ENCODE measurements at places on chromosomes 4 and X.

GRCh38 chr4:150794706-150795105 is 212.8 kb downstream of the MAB21L2 start:
- no peak for DNase-seq

DNA sequence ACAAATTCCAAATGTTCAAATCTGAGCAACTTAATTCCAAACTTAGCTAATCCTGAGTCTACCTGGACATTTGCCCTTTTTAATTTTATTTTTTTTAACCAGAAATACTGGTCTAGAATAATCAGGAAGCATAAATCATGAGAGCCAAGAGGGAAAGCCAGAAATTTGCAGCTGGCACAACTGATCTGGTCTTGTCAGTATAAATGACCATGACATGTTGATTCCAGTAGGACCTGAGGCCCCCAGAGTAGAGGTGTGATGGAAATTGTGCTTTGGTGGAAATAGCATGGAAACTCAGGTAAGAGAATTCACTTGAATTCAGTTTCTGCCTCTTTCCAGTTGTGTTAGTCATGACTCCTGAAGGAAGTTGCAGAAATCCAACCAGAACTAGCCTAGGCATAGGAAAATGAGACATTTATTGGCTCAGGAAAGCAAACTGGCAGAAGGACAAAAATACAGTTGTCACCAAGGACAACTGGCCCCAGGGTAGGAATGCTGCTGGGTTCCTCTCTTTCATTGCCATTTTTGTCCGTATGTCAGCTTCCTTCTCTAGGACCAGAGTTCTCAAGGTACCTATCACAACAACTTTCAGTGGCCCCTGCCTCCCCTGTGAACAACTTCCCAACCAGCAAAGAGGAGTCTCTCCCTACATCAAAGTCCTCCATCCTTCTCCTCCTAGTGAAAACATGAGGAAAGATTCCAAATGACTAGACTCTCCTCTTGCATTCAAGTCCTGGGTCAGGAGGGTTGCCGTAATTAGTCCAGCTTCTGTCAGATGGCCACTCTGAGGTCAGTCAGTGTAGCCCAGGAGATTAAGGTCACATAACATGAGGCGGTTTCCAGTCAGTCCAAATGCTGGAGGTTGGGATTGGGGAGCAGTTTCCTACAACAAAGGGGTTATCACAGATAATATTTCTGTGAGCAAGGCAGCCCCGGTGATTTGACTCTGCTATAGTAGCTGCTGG is 29.3 kb upstream of the MYOZ2 start:
- DNase-seq = no peak

- no peak for DNase-seq
These were observed 197.3 kb downstream of the OR13H1 start for GRCh38 chrX:131741103-131741581.

GRCh38 chrX:17425136-17425535 is 50.1 kb downstream of the NHS start:
- DNase-seq = no peak

- no peak for DNase-seq
These were observed 165.4 kb upstream of the WDR1 start for GRCh38 chr4:10281996-10282395.

DNA sequence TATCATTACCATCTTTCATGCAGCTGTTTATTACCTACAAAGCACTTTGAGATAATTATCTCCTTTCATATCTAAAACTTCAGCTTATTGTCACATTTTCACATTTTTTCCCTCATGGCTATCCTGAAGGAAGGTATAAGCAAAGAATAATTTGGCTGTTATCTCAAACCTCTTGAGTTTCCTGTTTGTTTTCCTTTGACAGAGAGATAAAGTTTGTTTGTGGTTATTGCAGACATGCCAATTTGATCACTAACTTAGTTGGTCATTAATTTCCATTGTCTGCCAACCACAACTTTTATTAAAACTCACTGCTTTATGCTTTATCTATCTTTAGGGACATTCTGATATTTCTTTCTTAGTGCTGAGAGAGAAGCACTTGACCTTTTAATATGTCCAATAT is 89.8 kb upstream of the SPANXB1 start:
- DNase-seq = no peak

- no peak for DNase-seq
These were observed 111.6 kb upstream of the PTPN13 start for GRCh38 chr4:86482306-86483172.

All from progenitor cell of endocrine pancreas (in vitro differentiated cells).